AG04450 (cell line): ENCODE measurements at places on chromosomes 13 and 19. TPM values are rescaled to one million over a fixed set of nuclear protein-coding genes. Genes with fewer than 3 reads are reported as not detected.

Gene NR2C2AP
- 3.8 and 4.1 TPM in 2 replicates for polyA plus RNA-seq

Gene ZNF846
- 8.3 and 9.2 TPM in 2 replicates for polyA plus RNA-seq

Gene APOC4
- polyA plus RNA-seq = not detected in 2 replicates

Gene TDRD12
- polyA plus RNA-seq = 0.07 and 0.09 TPM in 2 replicates

Gene RFX2
- polyA plus RNA-seq = 2.7 and 2.9 TPM in 2 replicates

Gene KLK8
- polyA plus RNA-seq = not detected in 2 replicates

Gene TYROBP
- not detected in 2 replicates for polyA plus RNA-seq

Gene MAN2B1
- polyA plus RNA-seq = 30.9 and 39.5 TPM in 2 replicates

Gene CLEC17A
- not detected in 2 replicates for polyA plus RNA-seq

Gene TMEM147
- 88.7 and 116 TPM in 2 replicates for polyA plus RNA-seq

Gene KASH5
- not detected in 2 replicates for polyA plus RNA-seq

Gene UBA52
- polyA plus RNA-seq = 1,723 and 2,315 TPM in 2 replicates

Gene JSRP1
- polyA plus RNA-seq = not detected in 2 replicates

Gene AP1M1
- polyA plus RNA-seq = 42.5 and 54.3 TPM in 2 replicates

Gene KLK6
- not detected in 2 replicates for polyA plus RNA-seq

Gene NLRP5
- polyA plus RNA-seq = not detected in 2 replicates

Gene MEIS3
- polyA plus RNA-seq = 21.6 and 27.2 TPM in 2 replicates

Gene CEACAM20
- not detected in 2 replicates for polyA plus RNA-seq

Gene FPR3
- not detected in 2 replicates for polyA plus RNA-seq
